ENCODE measurements at places on chromosomes 2 and 18. TPM values are rescaled to one million over a fixed set of nuclear protein-coding genes. Genes with fewer than 3 reads are reported as not detected.

GRCh38 chr2:14018620-14019019, 613.9 kb upstream of the LRATD1 start:
- no peak for DNase-seq

GRCh38 chr2:216607277-216607560, 26.0 kb upstream of the IGFBP2 start:
- DNase-seq: no peak

The DNAJC5G gene
- not detected for total RNA-seq

- DNase-seq: no peak
Observed at GRCh38 chr2:239278941-239279365, 121.9 kb downstream of the HDAC4 start.

The POTEI gene
- not detected for total RNA-seq

The DOK6 gene
- 0.18 TPM for total RNA-seq

DNA sequence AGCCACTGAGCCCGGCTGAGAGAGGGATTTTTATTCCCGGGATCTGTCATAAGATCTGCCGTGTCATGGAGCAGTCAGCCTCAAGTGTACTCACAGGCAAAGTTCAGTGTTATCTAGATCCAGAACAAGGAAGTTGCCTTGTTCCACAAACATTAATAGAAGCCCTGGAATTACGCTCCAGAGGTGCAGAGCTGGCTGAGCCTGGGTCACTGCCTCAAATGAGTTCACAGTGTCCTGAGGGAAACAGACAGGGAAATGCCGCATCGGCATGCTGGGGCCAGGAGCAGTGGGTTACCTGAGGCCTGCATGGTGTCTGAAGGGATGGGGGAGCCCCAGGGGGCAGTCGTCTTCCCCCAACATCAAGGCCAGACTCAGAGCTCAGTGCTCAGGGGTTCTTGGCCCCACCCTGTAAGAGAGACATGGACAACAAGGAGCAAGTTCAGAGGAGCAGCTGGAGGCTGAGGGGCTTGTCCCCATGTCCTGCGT, 42.7 kb upstream of the ODC1 start:
- no peak for DNase-seq

The RGPD4 gene
- total RNA-seq: not detected

DNA sequence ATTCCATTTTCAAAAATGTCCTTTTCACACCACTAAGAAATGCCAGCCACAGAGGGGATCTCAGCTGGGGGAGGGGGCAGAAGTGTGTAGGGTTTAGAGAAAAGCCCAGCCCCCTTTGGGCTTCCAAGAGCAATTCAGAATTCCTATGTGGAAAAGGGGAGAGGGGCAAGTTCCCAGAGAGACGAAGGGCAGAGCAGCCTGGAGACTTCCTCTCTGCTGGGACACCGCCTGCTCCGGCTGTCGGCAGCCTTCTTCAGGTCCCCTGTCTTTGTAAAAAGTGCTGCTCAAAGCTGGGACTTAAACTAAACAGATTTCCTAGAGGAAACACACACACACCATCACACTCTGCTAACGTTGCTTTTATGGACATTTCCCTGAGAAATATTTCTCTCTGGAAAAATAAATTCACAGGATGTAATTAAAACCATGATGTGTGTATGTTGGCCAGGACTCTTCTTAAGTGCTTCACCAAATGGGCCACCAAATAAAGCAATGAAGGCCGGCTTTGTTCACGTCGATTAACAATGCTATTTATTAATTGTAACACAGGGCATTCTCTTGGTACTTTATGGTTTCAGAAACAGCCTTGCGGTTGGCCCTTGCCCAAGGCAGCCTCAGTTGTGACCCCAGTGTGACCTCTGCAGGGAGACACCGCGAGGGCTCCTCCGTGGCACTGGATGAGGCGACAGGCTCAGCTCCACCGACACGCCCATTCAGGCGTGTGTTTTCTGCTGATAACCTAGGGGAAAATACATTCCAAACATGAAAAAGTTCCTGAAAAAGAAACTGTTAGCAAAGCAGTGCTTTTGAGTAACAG, 5.6 kb upstream of the ASB1 start:
- DNase-seq: no peak

- DNase-seq: no peak
Observed at GRCh38 chr18:59777636-59778035, 80.4 kb upstream of the CCBE1 start.

DNA sequence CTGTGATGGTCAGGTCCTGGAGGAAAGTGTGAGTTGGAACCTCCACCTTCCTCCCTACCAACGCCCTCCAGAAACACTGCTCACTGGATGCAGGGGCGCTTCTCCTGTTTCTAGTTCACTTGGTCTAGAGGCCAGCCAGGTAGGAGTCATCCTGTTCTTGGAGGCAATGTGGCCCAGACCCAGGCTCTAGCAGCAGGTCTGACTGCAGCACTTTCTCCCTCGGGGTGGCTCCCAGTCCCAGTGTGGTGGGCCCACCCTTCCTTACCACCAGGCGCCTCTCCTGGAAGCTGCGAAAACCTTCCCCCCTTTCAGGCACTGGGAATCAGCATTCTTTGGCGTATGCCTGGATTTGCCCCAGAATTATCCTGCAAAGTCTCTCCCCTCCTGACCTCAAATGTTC, 292.8 kb downstream of the SOX11 start:
- no peak for DNase-seq

The UGT1A4 gene
- not detected for total RNA-seq

Measured in psoas muscle (tissue), 8 donors.